ENCODE measurements at places on chromosomes 11 and 22.

DNA sequence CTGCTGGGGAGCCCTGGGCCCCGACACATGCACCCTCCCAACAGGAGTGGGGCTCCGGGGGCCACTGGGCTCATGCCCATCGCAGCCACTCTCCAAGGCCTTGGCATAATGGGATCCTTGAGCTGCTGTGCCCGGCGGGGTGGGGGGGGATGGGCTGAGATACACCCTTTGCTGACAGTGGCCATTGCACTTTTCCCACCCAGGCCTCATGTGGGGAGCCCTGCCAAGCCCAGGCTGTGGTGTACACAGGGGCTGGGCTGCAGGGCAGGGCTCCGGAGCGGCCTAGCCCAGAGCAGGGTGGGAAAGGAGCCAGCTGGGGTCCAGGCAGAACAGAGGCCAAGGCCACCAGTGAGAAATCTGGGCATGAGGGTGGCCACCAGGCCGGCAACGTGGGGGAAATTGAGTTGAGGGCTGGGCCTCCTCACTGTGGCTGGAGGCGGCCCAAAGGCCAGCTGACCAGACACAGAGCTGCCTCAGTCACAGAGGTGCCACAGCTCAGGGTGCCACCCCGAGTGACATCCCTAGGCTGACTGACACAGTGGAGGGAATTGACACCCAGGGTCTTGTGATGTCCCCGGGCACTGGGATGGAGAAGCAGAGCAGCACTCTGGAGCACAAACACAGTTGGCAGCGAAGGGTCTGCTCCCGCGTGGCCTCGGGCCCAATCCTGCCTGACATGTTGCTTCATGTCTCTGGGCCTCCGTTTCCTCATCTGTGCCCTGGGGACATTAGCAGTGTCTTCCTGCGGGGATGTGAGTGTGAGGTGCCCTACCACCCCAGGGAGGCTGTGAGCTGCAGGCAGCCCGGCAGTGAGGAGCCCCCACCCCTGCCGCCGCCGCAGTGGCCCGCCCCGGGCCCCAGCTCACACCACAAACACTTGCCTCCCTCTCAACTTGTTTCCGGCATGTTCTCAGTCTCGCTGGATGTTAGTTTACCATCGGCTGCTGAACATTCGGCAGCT lies 30.4 kb downstream of the RTN4R start:
- DNase-seq, result no peak

DNA sequence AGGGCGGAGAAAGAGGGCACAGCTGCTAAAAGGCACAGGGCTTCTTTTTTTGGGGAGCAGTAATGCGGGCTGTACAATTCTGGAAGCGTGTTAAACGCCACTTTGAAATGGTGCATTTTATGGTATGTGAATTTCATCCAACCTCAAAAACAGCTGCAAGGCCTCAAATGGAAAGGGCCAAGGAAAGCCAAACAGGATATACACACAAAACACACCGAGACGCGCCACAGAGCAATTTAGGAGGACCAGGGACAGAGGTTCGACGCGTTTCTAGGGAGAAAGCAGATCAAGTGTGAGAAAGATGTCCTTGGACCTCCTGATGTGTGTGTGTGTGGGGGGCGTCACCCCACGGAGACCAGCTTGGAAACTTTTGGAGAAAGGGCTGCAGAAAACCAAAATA lies 31.1 kb downstream of the TSPAN4 start:
- no peak for DNase-seq

- no peak for DNase-seq
Measured at GRCh38 chr11:44229098-44229497, 80.8 kb downstream of the ALX4 start.

DNA sequence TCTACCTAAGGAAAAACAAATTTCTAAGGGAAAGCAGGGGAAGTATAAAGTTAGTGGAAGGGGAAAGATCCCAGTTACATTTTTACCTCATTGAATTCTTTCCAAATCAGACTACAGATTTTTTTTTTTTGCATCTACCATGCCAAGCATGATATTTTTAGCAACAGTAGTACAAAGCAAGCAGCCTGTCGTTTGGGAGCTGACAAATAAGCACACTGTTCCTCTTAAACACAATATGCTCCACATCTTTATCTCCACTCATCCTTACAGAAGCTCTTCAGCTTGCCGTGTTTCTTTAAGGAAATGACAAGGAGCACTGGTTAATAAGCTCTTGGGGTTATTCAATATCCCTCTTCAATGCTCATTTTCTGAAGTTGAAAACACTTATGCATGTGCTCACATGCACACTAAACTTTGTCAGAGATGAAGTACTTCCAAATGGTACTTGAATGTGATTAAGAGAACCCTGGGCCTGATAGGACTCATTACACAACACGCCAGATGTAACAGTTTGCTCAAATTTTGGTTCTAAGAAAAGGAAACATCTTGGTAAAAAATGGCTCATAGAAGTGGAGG lies 53.8 kb downstream of the PAX6 start:
- DNase-seq, result no peak

- no peak for DNase-seq
Measured at GRCh38 chr22:50184902-50185374, 775 bp upstream of the TRABD start.

- DNase-seq, result no peak
Measured at GRCh38 chr11:95500466-95500865, 269.5 kb upstream of the SESN3 start.

DNA sequence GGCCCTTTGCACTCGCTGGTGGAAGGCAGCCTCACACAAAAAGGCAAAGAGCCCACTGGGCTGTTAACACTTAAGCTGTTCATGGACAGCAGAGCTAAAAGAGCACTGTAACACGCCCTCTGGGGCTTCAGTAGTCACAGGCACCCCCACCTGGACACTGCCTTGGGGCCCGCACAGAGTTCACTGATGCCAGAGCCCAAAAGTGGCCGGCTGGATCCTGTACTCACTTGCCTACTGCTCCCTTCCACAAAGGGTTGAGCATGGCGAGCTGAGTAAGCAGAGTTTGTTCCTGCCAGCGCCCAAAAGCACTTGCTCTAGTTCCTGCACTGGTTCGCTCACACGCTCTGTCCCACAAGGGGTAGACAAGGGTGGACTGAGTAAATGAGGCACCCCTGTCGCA lies 78.8 kb downstream of the RELT start:
- DNase-seq, result peak; percentile 26

DNA sequence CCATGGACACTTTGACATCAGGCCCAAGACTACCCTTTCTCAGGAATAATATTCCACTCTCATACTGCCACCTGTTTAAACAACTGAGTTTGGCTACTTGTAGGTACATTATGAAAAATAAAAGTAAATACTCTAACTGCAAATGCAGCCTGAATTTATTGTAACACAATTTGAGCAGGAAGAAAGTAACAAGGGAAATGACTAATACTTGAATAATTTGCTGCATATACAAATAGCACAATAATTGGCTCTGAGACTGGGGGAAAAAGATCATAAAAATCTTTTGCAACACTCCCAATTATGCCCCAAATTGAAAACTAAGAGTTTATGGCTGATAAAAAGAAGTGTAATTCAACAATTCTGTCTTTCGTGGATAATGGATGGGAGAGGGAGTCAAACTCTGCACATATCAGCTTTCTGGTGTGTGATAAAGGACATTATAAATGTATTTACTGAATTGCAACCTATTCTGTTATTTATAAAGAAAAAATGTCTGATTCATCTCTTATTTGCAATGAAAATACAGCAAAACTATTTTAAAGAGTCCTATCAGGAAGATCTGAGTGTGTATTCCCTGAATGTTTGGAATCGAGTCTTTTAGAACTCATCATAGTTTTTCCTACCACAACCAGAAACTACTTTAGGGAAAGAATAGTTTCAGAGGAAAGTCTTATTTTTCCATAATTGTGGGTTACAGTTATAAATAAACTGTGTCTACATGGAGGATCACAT lies 359.0 kb downstream of the JRKL start:
- DNase-seq, result no peak

DNA sequence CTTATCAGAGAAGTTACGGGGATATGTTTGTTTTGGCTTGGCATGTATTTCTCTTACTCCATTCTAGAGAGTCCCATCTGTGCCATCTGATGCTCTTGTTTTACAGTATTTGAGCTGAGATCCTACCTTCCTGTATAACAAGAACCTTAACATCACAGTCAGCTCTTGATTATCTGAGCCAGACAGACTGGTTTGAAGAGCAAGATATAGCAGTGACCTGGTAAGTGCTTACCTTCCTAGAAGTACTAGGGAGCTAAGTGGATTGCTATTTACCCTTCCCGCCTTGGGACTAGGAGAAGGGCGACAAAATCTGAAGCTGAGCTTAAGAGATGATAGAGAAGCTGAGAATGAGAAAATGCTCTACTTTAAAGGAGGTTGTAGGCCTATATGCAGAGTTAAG lies 235.3 kb downstream of the CSNK2A3 start:
- DNase-seq, result no peak

GRCh38 chr11:81869351-81870065 lies 864.2 kb downstream of the FAM181B start:
- DNase-seq, result no peak

DNA sequence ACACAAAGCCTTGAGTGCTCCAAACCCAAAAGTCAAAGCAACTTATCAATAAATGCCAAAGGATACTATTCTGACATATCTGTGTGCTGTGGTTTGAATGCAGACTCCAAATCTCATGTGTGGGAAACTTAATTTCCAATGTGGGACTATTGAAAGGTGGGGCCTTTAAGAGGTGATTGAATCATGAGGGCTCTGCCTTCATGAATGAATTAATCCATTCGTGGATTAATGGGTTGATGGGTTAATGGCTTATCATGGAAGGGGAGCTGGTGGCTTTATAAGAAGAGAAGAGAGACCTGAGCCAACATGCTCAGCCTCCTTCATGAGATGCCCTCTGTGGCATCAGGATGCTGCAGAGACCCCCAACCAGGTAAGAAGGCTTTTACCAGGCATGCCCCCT lies 16.8 kb upstream of the ZNF280A start:
- no peak for DNase-seq
